Right ventricle myocardium inferior (tissue), 1 donor: ENCODE measurements at places on chromosomes 7 and 10.
A peak's percentile ranks its signal among the peaks of the same experiment; 100 is the strongest.

DNA sequence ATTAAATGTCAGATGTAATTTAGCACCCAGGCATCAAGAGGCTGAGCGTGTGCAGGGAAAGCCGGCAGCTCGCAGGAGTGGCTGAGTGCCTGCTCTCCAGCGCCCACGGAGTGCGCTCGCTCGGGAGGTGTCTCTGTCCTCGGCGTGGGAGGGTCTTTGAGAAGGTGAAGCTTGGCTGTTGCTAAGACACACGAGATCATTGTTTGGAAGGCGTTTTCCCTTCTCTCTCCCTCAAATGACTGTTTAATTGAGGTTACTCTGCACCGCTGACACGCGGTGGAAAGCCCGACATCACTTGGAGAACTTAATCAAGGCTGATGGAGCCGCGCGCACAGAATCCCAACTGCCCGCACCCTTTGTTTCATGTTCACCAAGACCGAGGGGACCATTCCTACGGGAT is 414.6 kb downstream of the DNAJB6 start:
- no peak for DNase-seq

- no peak for DNase-seq
These were observed 25.7 kb downstream of the CHST3 start for GRCh38 chr10:71989661-71990454.

DNA sequence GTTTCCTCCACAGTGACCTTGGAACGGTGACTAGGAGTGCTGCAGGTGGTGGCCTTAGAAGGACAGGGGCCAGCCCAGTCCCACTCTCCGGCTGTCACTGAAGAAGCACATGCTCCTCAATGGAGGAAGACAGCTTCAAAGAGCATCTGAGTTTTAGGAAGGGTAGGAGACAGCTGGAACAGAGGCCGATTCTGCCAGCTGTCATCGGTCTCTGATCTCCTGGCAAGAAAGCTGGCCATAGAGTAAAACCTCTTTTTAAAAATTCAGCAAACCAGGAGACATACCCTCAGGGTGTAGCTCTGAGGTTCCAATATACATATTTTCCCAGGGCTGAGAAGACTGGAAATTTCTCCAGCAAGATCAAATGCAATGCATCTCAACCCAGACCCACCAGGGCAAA is 55.9 kb downstream of the KCNMA1 start:
- DNase-seq = no peak

DNA sequence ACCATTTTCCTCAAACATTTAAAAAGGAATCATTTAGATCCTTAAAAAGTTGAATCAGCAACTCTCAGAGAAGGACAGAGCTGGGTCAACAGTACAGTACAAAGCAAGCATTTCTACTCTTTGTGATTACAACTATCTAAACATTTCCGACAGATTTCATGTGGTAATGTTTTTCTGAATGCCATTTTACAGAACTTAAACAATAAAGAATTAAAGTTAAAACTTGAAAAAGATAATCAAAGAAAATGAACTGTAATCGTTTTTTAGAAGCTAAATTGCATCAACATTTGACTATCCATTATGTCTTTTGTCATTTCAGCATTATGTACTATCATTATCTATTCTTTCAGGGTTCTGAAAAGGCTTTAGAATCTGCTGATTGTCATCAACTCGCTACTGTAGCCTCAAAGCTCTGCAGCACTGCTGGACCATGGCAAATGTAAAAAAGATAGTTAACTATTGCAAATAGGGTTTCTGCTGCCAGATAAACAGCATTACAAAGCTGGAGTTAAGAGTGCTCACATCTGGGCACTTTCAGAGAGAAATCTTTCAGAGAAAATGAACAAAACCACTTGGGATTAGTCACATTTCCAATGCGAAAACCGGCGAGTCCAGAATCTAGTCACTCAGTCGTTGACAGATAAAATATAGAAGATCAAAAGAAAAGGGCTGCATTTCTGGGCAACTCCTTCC is 160.4 kb upstream of the LAMB4 start:
- DNase-seq = no peak

DNA sequence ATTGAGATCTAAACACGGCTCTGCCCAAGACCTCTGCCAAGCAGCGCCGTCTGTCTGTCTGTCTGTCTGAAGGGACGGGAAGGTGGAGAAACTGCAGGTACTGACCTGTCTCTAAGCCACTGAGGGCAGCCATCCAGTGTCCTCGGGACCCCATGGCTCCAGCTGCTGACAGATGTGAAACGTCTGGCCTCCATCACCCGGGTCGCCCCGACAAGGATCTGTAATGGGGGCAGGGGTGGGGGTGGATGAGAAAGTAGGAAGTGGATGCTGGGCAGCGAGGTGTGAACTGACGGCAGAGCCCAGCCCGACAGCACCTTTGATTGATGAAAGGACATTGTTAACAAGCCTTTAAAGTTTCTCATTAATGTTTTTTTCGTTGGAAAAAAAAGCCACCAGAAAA is 193.1 kb downstream of the EBF3 start:
- DNase-seq = no peak

- DNase-seq = no peak
These were observed 12.1 kb upstream of the NPVF start for GRCh38 chr7:25240340-25240739.

DNA sequence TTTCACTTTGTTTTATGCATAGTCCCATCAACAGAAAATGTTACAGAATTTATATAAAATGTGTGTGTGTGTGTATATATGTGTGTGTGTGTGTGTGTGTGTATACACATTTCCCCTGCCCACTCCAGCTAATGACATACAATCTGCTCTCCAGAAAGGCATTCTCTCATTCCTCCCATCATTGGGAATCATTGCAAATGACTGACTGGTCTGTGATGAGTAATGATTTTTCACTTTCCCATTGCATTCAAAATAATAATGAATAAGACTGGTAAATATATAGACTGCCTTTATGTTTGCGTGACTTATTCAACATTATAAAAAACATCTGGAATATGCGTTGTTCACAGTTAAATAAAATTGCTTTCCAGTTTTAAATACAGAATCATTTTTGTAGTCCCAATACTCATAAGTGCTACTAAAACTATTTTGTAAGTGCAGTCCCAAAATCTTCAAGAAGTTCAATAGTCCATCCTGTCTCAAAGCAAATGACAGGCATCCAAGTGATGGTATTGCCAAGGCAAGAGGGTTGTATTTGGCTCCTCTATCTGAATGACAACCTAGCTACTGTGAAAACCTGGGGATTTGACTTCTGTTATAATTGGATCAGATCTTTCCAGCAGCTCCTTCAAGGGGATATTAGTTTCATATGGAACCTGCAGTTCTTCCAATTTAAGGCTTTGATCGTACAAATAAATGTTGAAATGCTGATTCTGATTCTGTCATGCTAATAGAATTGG is 150.9 kb downstream of the POLR1F start:
- no peak for DNase-seq

- DNase-seq = peak; percentile 74
These were observed 208.4 kb downstream of the FANK1 start for GRCh38 chr10:126104767-126105166.

DNA sequence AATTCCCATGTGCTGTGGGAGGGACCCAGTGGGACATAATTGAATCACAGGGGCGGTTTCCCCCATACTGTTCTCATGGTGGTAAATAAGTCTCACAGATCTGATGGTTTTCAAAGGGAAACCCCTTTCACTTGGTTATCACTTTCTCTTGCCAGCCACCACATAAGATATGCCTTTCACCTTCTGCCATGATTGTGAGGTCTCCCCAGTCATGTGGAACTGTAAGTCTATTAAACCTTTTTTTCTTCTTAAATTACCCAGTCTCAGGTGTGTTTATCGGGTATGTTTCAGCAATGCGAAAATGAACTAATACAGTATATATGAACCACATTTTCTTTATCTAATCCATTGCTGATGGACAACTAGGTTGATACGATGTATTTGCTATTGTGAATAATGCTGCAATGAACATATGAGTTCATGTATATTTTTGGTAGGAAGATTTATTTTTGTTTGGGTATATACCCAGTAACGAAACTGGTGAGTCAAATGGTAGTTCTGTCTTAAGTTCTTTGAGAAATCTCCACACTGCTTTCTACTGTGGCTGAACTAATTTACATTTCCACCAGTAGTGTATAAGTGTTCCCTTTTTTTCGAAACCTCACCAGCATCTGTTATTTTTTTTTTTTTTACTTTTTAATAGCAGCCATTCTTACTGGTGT is 70.0 kb upstream of the HGF start:
- DNase-seq = no peak

DNA sequence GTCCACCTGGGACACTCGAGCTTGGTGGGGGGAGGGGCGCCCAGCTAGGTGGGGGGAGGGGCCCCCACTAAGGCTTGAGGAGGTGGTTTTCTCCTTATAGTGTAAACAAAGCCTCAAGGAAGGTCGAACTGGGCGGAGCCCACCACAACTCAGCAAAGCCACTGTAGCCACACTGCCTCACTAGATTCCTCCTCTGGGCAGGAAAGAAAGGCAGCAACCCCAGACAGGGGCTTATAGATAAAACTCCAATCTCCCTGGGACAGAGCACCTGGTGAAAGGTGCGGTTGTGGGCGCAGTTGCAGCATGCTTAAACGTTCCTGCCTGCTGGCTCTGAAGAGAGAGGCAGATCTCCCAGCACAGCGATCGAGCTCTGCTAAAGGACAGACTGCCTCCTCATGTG is 133.1 kb downstream of the SNX13 start:
- no peak for DNase-seq

- DNase-seq = no peak
These were observed 32.7 kb downstream of the DNMBP start for GRCh38 chr10:99976886-99977665.

GRCh38 chr10:116952729-116953128 is 52.3 kb downstream of the SHTN1 start:
- DNase-seq = no peak

DNA sequence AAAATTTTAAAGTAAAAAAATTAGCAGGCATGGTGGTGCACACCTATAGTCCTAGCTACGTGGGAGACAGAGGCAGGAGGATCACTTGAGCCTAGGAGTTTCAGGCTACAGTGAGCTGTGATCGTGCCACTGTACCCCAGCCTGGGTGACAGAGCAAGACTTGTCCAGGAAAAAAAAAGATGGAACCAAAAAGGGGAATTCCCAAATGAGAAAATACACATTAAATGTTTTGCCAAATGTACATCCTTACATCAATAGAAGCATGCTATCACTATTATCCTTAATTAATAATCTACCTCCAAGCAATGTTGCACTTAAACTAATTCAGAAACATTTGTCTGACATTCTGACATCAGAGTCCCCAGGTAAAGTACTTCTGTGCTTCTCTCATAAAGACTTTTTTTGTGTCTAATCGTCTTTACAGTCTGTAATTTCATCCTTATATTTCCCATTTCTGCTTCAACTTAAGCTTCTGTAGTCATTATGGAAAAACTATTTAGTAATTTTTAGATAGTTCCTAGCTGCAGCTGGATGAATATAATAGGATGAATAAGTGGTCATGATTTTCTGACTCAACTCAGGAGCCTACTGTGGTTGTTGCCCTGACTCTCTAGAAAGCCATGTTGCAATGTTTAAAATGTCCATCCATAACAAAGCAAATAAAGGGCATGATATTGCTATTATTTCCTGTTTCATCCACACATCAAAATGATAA is 57.7 kb downstream of the MYPN start:
- DNase-seq = no peak

DNA sequence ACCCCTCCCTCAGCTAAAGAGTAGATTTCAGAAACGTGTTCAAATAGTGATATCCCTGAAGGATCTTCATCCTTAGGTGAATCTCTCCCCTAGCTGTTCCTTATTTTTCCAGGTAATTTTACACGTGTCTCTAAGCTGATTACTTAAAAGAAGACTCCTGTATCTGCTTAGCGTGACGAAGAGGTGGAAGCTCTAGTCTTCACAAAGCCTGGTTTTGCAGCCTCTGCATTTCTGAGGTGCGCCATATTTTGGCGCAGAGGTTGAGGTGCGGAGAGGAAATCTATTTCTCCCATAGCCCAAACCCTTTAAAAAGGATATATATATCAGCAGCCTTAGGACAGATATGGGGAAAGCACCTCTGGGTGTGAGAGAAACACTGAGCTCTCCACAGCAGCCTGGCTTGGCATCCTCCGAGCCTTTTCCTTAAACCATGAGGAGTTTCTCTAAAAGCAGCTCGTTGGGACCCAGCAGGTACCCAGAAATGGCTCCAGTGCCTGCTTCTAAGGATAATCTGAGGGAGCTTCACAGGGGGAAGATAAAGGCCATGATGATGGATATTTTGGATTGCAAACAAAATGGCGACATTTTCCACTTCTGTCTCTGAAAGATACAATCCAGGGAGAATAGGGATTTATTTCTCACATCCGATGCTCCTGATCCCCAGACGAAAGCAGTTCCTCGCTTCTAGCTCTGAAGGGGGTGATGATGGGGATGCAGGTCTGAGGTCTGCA is 3.0 kb upstream of the HOXA2 start:
- no peak for DNase-seq

DNA sequence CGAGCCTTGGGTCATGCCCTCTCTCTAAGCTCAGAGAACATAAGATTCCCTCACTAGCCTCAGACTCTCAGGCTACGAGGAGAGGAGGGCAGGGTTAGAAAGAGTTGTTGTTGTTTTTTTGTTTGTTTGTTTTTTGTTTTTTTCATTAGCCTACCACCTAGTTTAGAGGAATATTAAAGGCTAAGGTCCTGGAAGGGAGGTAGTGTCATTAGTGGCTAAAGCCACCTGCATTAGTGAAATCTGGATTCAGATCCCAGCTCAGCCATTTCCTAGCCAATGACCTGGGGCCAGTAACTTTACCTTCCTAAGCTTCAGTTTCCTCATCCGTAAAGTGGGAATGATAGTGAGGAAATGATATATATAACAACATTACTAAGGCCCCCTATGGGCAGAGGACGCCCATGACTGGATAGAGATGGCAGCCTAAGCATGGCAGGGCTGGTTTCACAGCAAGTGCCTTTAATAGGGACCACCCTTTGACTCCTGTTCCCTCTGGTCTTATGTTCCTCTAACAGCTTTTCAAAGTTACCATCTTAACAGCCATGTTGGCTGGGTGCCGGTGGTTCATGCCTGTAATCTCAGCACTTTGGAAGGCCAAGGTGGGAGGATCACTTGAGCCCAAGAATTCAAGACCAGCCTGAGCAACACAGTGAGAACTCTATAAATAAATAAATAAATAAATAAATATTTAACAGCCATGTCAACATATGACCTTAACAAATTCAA is 5.1 kb downstream of the DDIT4 start:
- DNase-seq = no peak

DNA sequence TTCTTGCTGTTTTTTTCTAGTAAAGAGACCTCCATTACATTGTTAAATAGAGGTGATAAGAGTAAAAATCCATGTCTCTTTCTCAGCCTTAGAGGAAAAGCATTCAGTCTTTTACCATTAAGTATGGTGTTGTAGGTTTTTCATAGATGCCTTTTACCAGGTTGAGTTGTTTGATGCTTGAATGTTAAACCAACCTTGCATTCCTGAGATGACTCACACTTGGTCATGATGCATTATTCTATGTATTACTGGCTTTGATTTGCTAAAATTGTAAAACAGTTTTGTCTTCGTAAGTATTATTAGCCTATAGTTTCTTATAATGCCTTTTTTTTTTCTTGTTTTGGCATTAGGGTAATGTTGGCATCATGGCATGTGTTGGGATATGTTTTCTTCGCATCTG is 90.0 kb downstream of the ANKRD61 start:
- DNase-seq = no peak
